ENCODE measurements at places on chromosomes 16 and 17.

DNA sequence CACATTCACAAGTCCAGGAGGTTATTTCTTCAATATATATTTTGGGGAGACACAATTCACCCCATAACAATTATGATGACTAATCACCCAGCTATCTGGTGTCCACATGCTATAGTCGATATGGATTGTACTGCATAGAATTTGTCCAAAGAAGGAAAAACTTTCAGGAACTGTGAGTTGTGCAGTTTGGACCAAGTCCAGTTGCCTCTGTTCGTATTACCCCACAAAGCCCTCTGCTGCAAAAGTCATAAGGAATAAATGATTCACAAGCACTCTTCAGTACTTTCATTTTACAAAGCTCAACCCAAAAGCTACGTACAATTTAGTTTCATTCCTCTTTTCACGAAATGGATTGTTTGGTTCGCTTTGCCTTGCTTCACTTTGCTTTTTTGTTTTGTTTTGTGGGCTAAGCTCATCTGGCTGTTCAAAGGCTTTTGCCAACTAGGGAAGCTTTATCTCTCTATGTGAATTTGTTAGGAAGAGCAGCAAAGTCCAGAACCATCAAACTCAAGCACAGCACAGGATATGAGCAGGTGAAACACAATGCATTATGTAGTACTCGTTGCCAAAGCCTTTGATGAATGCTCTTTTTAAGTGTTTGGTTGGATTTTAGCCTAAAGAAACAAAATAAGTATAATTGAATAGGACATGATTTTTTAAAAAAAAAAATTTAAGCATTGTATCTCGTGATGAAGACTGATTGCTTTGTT, 98.6 kb downstream of the ZNF18 start:
- no peak for DNase-seq

DNA sequence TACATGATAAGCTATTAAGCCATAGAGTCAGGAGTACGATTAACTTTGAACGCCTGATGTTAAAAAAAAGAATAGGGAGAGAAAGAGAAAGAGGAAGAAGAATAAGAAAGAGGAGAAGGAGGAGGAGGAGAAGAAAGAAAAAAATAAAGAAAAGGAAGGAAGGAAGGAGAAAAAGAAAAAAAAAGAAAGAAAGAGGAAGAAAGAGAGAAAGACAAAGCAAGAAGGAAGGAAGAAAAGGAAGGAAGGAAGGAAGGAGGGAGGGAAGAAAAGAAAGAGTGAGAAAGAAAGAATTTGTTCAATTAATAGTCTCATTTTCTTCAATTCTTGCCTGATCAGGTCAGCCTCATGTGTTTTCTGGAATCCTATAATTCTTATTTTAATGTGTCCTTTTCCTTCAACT, 33.7 kb downstream of the HS3ST2 start:
- DNase-seq, result no peak

DNA sequence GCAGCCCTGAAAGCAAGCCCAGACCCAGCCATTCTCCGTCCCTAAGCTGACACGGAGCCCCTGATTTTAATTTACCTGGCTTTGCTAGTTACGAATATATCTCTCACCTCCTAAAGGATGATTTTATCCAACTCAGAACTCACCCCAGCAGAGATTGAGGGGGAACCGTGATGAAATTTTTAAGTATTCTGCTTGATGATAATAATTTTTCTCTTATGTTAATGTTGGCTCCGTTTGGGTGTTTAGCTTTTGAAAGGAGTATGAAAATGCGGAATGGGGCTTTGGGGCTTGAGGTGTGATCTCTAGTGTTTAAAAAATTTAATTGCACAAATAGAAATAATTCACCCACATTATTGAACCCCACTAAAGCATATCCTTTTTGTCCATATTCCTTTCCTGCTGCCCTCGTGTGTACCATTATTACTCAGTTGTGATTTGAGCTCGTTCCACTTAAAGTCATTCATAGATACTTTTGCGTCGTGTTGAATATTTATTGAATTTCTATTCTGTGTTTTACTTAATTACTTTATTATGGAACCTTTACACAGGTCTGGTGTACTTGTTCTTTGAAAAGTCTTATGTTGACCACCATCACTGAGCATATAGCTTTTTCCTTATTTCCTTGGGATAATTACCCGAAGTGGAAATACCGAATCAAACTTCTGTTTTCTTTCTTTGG, 775 bp downstream of the PRPSAP2 start:
- no peak for DNase-seq

DNA sequence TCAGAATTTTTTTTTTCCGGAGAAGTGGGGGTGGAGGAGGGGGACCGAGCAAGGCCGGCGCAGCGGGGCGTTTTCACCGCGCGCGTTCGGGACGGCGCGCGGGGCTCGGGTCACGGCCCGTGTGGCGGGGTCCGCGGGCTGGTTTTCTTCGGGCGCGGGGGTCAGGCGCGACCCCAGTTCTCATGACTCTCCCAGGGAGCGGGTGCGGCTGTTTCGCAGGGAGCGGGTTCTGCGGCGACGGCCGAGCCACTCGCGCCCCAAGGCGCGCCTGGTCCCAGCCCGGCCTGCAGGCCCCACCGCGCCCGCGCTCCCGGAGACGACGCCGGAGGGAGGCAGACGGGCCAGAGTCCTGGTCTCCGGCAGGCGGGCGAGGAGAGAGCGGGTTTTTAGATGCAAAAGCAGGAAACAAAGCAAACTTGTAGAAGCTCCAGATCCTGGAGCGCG, 1.0 kb downstream of the BAHCC1 start:
- DNase-seq, result no peak

- no peak for DNase-seq
Observed at GRCh38 chr16:54912720-54913119, 17.9 kb upstream of the IRX5 start.

- peak; percentile 78 for DNase-seq
Observed at GRCh38 chr17:31843070-31843745, 15.8 kb downstream of the COPRS start.

DNA sequence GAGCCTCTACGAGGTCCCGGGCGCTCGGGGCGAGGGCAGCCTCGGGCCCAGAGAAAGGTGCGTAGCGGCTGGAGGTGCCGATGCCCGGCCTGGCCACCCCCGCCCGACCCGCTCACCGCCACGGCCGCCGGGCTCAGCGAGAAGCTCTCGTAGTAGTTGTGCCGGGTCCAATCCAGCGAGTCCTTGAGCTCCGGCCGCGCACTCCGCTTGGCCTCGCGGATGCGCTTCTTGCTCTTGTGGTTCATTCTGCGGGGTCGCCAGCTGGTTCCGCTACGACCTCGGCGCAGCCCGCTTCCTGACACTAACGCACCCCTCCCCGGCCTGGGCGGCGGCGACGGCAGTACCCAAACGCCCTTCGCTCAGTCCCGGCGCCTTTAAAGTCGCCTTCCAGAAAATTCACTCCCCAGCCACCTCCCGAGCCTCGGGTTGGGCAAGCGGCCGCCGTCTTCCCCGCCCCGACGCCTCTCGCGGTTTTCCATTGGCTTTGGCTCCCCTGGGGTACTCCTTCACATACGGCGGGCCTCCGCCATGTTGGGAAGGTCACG, at the start of gene JMJD6:
Gene JMJD6 (minus strand): TSS at position 376 of the 545 bp plus-strand sequence. CDS start 131 bp downstream, at position 245.
- peak; percentile 97 for DNase-seq

- DNase-seq, result peak; percentile 82
Observed at GRCh38 chr16:69179328-69180010, 7.5 kb upstream of the SNTB2 start.

GRCh38 chr16:14101415-14101814, 30.3 kb downstream of the MRTFB start:
- peak; percentile 24 for DNase-seq

DNA sequence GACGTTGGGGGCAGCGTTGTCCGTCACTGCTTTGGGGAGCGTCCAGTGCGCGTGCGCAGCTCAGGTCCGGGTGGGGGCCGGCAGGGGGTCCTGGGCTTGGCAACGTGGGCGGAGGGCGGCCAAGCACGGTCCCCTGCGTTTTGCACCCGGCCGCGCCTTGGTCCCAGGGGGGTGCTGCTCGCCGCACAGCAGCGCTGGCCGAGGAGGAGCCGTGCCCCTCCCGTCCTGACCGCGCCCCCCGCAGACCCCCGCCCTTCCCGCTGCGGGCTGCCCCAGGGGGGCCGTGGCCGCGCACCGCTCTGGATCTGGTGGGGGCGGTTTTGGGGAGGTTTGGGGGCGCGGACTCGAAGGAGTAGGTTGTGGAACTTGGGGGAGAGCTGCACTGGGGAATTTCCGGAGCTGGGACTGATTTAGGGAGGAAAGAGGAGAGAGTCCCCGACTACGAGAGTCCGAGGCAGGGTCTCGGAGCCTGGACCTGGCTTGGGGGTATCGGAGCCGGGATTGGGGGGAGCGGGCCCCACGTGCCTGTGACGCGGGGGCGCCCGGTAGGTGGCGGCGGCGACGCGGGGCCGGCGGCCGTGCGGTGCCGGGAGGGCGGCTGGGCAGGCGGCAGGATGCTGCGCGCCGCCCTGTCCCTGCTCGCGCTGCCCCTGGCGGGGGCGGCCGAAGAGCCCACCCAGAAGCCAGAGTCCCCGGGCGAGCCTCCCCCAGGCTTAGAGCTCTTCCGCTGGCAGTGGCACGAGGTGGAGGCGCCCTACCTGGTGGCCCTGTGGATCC, at the start of gene SLC9A5:
Gene SLC9A5 (plus strand): TSS at position 579 of the 777 bp plus-strand sequence. CDS start 36 bp downstream, at position 615.
- DNase-seq, result no peak

GRCh38 chr17:60989379-60989778, 311.7 kb downstream of the BCAS3 start:
- no peak for DNase-seq

DNA sequence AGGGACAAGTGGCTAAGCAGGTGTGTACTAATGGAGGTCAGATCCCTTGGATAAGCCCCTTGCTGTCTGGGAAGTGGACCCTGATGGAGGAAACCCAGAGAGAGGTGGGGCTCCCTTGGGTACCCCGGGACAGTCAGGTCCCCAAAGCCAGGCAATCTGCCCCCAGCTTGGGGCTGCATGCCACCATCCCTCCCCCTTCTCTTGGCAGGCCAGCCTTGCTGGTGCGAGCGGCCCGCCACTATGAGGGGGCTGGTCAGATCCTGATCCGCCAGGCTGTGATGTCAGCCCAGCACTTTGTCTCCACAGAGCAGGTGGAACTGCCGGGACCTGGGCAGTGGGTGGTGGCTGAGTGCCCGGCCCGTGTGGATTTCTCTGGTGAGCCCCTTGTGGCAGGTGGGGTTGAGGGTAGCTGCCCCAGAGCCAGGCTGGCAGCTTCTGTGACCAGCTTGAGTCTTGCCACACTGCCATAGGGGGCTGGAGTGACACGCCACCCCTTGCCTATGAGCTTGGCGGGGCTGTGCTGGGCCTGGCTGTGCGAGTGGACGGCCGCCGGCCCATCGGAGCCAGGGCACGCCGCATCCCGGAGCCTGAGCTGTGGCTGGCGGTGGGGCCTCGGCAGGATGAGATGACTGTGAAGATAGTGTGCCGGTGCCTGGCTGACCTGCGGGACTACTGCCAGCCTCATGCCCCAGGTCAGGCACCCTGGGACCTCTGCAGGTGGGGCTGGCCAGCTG, 20.1 kb downstream of the FCSK start:
- no peak for DNase-seq

DNA sequence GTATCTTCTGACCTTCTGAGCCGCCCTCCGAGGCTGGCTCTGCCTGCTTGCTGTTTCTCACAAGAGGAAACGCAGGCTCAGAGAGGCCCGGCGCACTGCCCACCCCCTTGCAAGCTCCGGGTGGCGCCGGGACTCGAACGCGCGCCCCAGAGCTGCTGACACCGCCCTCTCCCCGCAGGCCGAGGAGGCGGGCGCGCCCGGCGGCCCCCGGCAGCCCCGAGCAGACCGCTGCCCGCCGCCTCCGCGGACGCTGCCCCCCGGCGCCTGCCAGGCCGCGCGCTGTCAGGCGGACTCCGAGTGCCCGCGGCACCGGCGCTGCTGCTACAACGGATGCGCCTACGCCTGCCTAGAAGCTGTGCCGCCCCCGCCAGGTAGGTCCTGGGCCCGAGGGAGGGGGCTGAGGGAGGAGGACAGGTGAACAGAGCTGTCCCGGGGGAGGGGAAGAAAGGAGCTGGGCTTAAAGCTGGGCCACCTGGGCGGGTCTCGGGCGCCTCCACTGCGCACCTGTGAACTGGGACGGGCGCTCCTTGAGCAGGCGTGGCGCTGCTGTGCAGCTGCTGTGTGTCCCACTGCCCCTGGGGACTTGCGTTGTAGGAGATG, 18.2 kb downstream of the WFDC1 start:
- no peak for DNase-seq

- DNase-seq, result no peak
Observed at GRCh38 chr17:10031127-10031526, 126.1 kb upstream of the RCVRN start.

DNA sequence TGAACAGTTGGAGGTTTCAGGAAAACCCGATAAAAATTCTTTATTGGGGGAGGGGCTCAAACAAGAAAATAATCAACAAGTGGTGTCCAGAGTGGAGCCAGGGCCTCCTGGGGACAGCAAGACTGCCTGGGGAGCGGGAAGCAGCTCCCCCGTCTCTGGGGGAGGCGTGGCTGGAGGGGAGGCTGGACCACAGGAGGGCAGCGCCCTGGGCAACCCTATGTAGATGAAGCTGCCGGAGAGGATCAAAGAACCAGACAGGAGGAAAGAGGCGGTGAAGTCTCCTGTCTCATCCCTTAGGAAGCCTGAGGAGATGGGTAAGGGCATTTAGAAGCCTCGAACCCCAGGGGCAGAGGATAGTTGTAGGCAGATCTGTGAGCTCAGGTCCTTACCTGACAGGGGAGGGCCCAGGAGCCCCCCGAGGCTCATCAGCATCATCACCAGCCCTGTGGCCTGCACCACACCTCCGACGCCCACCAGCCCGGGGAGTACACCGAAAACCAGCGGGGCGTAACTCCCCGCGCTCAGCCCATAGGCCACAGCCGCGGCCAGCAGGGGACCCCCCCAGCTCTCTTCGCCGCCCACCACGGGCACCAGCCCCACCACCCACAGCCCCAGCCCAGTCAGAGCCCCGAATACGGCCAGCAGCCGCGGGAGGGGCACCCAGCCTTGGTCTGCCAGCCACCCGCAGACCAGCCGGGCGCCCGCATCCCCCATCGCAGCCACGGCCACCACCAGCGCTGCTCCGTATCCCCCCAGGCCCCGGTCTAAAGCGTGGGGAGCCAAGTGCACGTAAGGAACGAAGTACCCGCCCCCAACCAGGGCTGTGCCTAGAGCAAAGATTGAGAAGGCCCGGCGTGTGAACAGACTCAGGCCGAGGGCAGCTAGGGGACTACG, 2.0 kb downstream of the SLC16A11 start:
- DNase-seq, result no peak

DNA sequence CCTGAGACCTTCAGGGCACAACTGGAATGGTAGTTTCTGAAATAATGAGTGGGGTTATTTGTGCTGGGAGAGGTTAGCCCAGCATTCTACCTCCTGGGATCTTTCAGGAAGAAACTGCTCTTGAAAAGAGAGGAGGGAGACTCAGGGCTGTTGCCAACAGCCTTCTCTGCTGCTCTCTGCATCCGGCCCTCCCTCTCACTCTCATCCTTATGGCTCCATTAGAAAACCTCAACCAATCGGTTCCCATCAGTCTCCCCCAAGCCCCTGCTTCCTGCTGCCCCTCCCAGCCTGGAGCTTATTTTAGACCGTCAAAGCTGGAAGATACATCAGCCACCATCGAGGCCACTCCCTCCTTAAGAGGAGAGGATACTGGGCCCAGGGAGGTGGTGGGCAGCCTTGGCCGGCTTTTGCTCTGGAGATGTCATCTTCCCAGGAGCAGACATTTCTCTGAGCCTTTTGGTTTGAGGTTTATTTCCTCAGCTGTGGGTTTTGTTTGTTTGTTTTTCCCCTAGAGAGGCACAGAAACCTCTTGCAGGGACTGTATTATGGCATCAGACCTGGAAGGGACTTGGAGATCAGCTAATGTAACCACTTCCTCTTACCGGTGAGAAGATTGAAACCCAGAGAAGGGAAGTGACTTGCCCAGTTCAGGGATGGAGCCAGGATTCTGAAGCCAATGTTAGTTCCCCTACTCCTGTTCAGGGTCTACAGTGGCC, 2.7 kb downstream of the MPRIP start:
- DNase-seq, result peak; percentile 59

- DNase-seq, result peak; percentile 78
Observed at GRCh38 chr17:50541716-50542688, 5.0 kb upstream of the SPATA20 start.

- no peak for DNase-seq
Observed at GRCh38 chr17:17063546-17064122, 21.4 kb downstream of the MPRIP start.

Measured in iris pigment epithelial cell (primary cell).